ENCODE measurements at places on chromosomes 2 and 18.

DNA sequence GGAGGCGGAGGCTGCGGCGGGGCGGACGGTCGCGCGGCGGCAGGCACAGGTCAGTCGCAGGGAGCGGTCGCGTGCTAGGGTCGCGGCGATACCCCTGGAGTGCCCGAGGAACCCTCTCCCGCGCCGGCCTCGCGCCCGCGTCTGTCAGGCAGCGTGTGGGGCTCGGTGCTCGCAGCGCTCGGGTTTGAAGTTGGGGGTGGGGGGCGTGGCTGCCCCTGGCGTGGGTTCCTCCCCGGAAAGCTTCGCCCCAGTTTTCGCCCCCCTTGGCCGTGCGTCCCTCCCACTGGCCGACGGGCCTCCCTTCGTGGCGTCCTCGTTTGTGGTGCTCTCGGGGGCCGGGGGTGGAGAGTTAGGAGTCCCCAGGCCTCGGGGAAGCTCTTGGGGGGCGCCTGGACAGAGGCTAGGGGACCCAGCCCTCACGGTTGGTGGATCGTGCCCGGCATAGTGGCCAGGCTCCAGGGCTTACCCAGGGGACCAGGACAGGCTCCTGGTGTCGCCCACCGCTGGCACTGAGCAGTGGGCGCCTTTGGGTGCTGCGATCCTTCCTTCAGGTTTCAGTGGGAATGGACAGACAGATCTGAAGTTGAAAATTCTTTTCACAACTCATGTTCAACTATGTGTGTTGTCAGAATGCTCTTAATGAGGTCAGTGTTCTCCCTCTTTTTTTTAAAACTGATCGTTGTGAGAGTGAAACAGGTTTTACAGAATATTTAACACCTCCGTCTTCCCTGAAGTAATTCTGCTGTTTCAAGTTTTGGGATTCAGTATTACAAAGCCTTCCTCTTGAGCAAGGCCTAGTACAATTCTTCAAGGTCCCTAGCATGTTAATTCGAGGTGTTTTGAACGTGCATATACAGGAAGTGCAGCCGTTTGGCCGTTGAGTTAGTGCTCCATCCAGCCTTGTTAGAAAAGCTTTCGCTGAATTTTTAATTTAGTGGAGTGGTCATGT, 604 bp downstream of the RALBP1 start:
- DNase-seq = no peak

DNA sequence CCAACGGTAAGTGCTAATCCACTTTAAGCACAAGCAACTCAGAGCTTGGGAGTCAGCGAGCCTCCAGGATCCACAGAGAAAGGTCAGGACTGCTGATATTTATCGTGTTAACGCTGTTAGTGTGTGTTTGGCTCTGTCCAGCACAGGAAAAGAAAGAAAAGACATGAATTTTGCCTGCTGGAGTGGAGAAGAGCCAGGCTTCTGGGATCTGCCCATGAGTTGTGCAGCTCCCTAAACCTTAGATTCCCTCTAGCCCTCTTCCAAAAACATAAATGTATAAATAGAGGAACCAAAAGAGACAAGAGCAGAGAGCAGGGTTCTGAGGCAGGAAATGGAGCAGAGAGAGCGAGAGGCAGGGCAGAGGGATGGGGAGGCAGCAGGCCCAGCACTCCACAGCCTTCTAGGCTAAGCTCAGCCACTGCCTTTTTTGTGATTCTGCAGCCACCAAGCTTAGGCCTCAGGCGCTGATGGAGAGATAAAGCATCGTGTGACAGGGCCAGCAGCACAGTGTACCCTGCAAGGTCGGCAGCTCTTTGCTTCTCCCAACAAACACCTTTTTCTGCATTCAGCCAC, 14.5 kb upstream of the MAT2A start:
- no peak for DNase-seq

- no peak for DNase-seq
Observed at GRCh38 chr2:206840999-206841398, 75.6 kb downstream of the FASTKD2 start.

GRCh38 chr18:33132657-33133056, 307.9 kb downstream of the CCDC178 start:
- DNase-seq = no peak

GRCh38 chr2:239177325-239177724, 223.5 kb downstream of the HDAC4 start:
- no peak for DNase-seq

GRCh38 chr2:225630824-225631533, 231.5 kb downstream of the NYAP2 start:
- DNase-seq = no peak

DNA sequence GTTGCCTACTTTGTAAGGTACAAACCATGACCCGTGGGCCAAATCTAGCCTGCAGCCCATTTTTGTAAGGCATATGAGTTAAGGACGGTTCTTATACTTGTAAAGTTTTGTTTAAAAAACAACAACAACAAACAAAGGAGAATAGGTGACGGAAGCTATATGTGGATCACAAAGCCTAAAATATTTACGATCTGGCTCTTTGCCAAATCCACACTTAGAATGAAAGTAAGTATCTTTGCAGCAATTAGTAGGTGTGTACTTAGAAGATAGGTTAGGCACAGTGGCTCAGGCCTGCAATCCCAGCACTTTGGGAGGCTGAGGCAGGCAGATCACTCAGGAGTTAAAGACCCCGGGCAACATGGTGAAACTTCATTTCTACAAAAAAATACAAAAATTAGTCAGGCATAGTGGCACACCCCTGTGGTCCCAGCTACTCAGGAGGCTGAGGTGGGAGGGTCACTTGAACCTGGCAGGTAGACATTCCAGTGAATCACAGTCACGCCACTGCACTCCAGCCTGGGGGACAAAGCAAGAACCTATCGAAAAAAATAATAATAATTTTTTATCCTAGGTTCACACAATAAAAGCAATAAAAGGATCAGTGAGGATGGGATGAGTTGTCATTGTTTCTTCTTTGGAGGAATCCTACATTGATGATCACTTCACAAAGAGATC, 57.8 kb upstream of the CTAGE1 start:
- no peak for DNase-seq

GRCh38 chr2:19932928-19933327, 31.1 kb upstream of the TTC32 start:
- no peak for DNase-seq

DNA sequence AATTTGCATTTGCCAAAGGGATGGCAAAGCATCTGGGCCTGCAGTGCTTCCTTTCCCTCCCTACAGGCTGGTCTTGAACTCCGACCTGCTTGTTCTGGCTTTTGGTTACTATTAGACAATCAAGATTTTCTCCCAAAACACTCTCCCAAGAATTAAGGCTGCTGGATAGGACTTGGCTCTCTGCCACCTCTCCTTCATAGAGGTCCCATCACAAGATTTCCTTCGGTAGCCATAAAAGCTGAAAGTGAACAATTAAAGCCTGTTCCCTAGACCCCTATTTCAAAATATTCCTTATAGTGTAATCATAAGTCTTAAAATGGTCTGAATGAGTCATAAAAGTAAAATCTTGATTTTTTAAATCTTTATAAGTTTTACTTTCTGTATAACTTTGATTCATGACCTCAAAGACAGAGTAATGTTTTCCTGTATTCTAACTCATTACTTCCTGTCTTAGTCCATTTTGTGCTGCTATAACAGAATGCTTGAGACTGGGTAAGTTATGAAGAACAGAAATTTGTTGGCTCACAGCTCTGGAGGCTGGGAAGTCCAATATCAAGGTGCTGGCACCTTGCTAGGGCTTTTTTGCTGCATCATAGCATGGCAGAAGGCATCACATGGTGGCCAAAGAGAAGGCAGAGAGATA, 37.8 kb upstream of the TNP1 start:
- DNase-seq = no peak

GRCh38 chr2:96881349-96882195, 11.7 kb upstream of the SEMA4C start:
- no peak for DNase-seq

DNA sequence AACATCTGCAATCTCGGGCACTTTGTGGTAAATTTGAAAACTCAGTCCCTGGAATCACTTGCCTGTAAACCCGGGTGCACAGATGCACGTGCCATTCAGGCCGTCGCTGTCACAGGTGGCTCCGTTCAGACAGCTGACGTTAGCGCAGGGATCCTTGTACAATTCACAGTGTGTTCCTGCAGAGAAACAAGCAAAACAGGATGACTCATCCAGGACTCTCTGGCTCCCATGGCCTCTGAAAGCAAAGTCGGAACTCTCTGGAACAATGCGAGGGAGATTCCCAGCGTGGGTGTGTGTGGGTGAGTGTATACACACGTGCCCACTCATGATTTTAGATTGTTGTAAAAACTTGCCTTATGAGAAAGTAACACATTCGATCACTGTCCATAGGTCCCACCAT, 136.1 kb upstream of the PID1 start:
- peak; percentile 92 for DNase-seq

GRCh38 chr18:35610724-35611123, 29.2 kb downstream of the GALNT1 start:
- DNase-seq = no peak

GRCh38 chr18:22325396-22325795, 92.3 kb downstream of the CTAGE1 start:
- no peak for DNase-seq

DNA sequence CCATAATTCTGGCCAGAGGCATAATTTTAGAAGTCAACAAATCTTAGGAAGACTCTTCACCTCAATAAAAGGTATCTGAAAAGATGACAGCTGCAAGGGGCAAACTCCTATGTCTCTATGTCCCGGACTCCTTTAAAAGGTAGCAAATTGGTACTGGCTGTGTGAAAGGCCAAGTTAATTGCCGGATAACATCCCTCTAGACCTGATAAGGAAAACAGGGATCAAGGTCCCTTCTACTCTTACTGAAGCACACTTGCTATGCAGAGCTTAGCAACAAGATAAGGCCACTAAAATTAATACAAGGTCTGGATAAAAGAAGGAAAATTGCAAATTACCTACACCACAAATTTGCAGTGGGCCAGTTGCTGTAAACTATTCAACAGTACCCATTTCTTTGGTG, 141.0 kb upstream of the EPC2 start:
- no peak for DNase-seq

DNA sequence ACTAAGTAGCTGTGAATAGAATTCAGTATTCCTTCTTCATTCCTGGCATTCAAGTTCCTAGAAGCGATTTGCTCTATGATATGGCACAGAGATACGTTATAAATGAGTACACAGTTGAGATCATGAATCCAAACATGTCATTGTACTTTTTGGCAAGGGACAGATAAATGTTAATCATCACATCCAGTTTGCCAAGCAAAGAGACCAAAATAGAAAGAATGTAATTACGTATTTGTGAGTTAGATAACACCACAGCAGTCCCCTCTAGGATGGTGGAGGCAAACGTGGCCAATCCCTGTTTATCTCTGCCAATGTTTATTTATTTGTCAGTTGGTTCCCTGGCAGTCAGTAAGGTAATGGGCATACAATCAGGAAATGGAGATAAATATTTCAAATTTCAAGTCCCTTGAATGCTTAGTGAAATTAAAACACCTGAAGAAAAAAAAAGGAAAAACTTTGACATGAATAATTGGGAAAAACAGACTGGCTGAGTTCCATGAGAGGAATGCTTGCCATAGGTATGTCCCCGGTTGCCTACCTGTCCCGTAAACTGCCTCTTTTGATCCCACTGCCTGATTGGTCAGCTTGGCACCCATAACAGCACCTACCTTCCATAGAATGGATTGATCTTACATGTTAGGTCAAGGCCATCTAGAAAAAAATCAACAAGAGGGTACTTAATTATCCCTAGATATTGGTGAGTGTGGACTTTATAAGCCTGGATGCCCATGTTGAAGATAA, 451.1 kb upstream of the NETO1 start:
- DNase-seq = peak; percentile 0

GRCh38 chr2:150911766-150912280, 349.8 kb downstream of the RBM43 start:
- peak; percentile 85 for DNase-seq

DNA sequence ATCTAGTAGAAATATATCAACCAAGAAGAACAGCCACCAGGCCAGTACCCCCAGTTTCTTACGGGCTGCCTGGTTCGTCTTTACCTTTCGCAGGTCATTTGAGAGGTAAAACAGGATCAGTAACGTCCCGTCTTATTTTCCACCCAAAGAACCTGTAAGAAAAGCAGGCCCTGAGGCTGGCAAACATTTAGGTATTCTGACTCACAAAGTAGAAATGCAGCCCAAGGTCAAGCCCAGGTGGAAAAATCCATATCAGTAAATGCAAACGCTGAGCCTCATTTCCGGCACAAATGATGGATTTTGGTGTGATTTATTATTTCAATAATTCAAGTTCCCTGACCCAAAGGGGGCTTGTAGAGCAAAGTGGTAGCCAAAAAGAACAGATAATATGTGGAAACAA, 171.2 kb downstream of the ZNF516 start:
- no peak for DNase-seq

- no peak for DNase-seq
Observed at GRCh38 chr18:50886929-50887328, 8.0 kb downstream of the ME2 start.

GRCh38 chr2:204795156-204795555, 249.9 kb downstream of the PARD3B start:
- DNase-seq = peak; percentile 24

DNA sequence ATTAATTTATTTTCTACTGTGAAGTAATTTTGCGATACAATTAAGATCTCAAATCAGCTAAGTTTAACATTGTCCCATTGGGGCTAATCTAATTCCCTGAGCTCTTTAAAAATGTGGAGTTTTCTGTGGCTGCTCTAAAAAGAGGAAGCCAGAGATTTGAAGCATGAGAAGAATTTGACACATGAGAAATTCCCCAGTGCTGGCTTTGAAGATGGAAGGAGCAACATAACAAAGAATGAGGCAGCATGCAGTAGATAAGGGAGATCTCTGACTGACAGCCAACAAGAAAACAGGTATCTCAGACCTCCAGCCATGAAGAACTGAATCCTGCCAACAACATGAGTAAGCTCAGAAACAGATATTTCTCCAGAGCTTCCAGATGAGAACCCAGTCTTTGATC, 308.4 kb downstream of the ZNF804A start:
- DNase-seq = no peak

GRCh38 chr18:54924948-54925347, 34.3 kb downstream of the CCDC68 start:
- DNase-seq = no peak

DNA sequence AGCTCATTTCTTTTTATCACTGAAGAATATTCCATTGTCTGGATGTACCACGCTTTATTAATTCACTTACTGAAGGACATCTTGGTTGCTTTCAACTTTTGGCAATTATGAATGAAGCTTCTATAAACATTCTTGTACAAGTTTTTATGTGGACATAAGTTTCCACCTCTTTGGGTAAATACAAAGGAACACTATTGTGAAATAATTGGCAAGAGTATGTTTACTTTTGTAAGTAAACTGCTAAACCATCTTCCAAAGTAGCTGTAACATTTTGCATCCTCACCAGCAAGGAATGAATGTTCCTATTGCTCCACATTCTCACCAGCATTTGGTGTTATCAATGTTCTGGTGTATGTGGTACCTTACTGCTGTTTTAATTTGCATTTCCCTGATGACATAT, 15.8 kb upstream of the VWC2L start:
- no peak for DNase-seq

DNA sequence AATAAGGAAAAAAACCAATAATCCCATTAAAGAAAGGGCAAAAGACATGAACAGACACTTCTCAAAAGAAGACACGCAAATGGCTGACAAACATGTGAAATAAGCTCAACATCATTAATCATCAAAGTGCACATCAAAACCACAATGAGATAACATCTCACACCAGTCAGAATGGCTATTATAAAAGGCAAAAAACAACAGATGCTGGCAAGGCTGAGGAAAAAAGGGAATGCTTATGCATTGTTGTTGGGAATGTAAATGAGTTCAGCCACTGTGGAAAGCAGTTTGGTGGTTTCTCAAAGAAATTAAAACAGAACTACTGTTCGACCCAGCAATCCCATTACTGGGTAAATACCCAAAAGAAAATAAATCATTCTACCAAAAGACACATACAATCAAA, 285.6 kb downstream of the NR4A2 start:
- DNase-seq = no peak

All from skeletal muscle cell (primary cell).